ELF-1 (cell line): ENCODE measurements at places on chromosomes 7 and 10.

DNA sequence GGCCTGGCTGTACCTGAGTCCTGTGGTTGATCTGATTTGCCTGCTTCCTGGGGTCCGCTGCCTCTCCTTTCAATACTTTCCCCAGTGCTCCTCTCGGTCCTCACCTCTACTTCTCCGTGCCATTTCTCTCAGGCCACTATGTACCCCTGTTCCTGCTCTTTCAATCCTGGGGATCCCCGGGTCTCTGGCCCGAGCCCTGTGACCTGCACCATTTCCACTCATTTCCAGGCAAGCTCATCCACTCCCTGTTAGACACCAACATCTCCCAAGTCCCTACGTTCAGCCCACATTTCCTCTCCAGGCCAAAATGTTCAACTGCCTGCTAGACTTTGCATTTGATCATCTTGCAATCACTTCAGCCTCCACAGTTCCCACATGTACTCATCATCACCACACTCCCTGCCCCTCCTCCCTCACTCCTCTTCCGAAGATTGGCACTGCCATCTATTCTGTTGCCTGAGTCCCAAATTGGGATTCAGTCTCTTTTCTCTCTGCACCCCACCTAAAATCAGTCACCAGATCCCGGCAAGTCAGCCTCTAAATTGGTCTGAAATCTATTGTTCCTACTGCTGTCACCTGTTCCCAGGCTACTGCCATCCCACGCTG, 34.4 kb upstream of the ZMIZ1 start:
- no peak for DNase-seq

GRCh38 chr10:126215746-126216631, 172.3 kb downstream of the ADAM12 start:
- DNase-seq, result peak; percentile 70

- DNase-seq, result peak; percentile 10
These were observed 474.6 kb upstream of the FZD8 start for GRCh38 chr10:36116731-36117130.

DNA sequence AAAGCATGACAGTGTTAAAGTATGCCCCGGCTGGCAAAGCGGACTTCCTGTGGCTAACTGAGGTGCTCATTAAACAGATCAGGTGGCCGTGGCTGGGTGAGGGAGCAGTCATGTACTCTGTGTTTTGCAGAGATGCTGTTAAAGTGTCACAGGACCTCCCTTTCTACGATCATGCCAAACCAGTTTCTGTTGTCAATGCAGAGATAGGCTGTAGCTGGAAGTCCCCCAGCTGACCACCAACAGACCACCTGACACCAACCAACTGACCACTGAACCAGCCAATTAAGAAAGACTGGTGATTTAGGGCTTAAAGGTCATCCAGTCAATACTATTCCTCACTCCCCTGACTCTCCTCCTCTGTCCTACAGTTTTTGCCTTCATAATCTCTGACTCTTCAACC, 431.1 kb upstream of the LRGUK start:
- peak; percentile 26 for DNase-seq

GRCh38 chr10:26455567-26456315, 17.6 kb downstream of the APBB1IP start:
- DNase-seq, result no peak

DNA sequence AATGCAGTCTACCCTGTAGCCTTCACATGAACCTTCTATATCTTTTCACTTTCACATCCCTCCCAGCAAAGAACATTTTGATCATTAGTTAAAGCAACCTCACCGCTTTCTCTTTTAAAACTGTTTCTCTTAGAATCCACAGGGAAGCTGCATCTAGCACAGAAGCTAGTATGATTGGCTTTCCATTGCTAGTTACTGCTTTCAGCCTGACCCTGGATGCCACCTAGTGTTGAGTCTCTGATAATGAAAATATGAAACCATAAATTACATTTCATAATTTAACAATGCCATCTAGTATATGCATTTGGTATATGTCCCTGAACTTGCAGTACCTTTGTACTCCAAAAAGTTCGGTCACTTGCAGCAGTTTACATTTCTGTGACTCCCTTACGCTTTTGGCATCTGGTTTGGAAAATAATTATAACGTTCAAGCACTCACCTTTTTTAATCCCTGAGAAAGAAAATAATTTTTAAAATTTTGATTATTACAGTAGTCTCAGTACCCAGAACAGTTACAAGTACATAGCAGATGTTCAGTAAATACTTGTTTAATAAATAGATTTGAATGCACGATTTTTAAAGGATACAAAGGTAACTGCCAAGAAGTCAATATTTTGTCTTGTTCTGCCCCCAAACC, 22.7 kb downstream of the CISD1 start:
- DNase-seq, result no peak

GRCh38 chr7:43513251-43513650, 69.7 kb upstream of the STK17A start:
- DNase-seq, result no peak

DNA sequence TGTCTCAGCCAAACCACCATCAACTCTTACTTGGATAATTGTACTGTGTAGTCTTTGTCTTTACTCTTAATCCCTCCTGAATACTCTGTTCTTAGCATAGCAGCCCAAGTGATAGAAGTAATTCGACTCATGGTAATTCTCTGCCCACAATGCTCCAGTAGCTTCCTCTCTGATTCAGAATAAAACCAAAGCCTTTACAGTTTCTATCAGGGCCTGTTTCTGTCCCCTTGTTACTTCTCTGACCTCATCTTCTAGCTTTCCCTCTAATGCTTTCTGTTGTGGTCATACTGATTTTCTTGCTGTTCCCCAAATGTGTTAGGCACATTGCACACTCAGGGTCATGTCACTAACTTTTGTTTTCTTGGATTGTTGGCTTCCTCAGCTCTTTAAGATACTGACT, 8.0 kb downstream of the ZNF518A start:
- no peak for DNase-seq

- DNase-seq, result no peak
These were observed 32.4 kb upstream of the MTPN start for GRCh38 chr7:136009488-136010079.

GRCh38 chr7:128845475-128845874, 15.3 kb downstream of the FLNC start:
- DNase-seq, result no peak

DNA sequence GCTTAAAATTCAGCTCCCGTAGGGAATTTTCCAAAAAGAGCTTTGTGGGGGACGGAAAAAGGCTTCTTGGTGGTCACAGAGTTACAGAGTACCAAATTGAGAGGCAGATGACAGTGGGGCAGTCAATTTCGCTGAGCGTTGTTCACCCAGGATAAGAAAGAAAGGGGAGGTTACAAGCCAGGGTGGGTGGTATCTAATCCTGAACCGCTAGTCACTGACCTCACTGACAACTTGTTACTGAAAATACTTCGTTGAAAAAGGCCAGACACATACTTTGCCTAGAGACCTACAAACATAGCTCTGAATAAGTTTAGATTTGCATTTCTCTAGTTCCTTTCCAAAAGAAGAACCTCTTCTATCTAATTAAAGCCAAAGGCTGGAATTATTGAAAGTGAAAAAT, at the start of gene CTNNA3:
CTNNA3 (minus strand) TSS at position 167 of the 400 bp plus-strand sequence.
- no peak for DNase-seq

DNA sequence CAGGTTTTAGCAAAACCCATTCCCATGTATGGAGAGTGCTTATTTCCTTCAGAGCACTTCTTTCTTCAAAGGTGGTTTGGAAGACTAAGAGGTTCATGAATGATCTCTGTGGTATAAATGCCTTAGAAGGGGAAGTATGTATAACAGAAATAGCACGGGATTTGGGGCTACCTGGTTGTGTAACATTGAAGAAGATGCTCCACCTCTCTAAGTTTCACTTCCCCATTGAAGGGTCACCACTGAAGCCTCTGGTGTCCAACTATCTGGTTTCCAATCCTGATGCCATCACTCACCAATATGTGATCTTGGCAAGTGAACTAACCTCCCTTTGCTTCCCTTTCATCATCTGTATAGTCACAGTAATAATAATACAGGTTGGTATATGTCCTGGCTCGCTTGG, 37.2 kb downstream of the CYCS start:
- no peak for DNase-seq

- DNase-seq, result no peak
These were observed 11.0 kb downstream of the IMPDH1 start for GRCh38 chr7:128398841-128399135.

- no peak for DNase-seq
These were observed 49.8 kb downstream of the ZMIZ1 start for GRCh38 chr10:79118286-79119202.

DNA sequence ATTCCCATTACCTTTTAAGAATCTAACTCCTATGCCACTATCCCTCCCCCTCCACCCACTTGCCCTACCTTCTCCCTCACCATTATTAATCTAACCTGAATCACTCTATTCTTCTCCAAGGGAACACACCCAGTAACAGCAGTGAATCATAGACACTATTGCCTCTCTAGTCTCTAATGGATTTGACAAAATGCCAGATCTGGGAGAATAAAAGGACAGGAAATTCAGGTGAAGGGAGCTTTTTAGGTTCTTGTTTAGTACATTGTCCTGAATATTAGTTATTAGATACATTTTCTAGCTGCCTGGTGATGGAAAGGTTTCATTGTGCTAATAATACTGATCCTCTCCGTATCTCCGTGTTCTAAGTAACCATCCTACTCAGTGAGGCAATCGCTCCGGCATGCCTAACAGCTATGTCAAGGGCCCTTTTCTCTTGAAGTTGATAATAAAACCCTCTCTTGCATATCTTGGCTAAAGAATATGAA, 4.1 kb upstream of the SFR1 start:
- DNase-seq, result no peak

DNA sequence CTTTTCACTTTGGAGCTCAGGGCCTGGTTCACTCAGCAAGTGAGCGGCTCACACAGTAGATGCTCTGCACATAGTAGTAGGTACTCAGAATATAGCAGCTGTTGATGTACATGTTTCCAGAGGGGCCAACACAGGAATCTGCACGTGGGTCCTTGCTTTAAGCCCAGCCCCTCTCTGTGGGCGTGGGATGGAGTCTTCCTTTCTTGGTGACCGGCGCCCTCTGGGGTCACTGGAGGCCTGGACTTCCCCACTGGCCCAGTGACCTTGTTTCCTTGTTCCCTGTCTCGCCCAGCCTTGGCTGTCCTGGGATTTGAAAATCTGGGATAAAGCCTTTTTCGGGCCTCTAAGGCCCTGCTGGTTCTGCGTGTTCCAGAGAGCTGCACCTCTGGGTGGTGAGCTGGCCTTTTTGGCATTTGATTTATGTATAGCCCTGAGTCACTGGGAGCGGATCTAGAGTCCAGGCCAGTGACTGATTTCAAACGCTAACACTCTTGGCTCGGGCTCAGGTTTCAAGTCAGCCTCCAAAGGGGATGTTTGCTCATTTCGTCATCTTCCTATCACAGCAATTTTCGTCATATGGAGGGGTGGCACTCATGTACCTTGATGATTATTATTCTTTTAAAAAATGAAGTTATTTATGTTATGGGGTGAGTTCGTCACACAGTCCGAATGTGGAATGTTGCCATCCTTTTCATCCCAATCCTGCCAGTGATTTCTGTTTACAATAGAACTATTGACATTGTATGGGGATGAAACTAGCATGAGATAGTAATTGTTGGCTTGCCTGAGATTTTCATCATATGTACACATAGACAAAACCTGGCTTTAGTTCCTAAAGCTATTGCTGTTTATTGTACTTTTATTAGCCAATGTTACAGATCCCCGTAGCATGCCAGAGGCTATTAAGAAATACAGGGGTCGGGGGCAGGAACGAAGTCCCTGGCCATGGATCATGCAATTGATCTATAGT, 65.5 kb downstream of the CUX1 start:
- DNase-seq, result peak; percentile 84

DNA sequence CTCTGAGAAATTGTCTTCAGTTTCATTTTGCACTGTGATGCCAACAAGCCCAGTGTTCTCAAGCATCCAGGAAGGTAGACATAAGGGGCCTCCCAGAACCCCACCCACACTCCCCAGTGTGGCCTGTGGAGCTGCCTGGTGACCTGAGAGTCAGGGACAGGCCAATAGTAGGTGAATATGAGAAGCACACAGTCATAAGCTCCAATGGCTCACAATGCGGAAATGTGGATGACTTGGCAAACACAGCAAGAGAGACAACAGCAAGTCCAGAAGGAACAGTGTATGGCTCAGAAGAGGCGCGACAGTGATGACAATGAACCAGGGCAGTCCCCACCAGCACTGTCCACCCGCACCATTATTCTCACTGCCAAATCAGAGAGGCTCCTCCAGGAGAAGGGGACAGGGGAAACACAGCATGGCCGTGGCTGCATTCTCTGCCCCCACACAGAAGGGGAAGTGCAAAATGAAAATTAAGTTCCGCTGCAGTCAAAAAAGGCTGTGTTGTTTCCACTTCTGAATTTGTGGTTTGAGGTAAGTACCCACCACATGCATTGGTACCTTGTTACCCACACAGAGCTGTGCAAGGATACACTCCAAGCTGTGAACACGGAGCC, 419.8 kb downstream of the GRID1 start:
- no peak for DNase-seq

DNA sequence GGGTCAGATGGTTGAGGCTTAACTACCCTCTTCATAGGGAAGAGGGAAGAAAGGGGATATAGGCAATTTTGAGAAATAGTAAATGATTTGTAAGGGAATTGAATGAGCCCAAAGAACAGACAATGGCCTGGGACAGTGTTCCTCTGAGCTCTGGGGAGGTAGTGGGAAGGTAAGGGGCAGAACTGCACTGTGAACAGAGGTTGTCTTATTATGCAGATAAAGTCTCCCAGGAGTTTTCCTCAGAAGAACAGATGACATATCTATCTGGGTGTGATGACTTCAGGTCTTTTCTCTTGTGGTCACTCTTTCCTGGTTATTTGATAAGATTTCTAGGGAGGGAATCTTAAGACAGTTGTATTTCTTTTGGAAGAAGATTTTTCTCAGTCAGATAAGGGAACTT, 296.1 kb downstream of the ZEB1 start:
- no peak for DNase-seq

DNA sequence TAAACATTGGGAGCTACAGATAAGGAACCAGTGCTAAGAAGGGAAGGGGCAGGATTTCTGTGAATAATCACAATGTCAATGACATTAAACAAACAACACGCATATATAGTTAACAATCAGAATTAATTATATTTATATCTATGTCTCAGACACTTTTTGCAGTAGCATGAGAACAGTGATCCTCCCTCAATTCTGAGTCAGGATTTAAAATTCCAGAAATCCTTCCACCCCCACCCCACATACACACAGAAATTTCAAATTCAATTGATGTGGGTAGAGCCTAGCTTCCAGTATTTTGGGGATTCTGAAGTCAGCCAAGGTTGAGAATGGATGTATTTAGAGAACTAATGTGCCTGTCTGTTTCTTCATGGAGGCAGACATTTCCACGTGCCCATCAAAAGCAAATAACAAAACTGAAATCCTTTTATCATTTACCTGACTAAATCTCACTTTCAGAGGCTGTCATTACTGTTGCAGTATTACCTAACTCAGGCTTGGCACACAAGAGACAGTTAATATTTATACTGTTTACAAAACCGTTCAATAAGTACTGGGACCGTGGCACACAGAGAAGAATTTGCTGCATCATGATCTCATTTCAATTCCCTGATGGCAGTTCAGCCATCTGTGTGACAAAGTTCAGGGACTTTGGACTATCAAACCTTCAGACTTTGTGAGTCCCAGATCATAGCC, 116.6 kb upstream of the PALS2 start:
- no peak for DNase-seq
